Epithelial cell of alveolus of lung (primary cell): ENCODE measurements at places on chromosomes 7 and 10. TPM values are rescaled to one million over a fixed set of nuclear protein-coding genes. Genes with fewer than 3 reads are reported as not detected.

Gene LBX1
- total RNA-seq: not detected in 2 replicates

Gene CRPPA
- 0.48 and 0.78 TPM in 2 replicates for total RNA-seq

Gene CDK1
- total RNA-seq: 36.4 and 57.7 TPM in 2 replicates

Gene OPALIN
- total RNA-seq: not detected in 2 replicates

Gene MOGAT3
- not detected in 2 replicates for total RNA-seq

Gene ADAM12
- total RNA-seq: 3.4 and 8.1 TPM in 2 replicates

Gene SLC37A3
- 24.7 and 26.5 TPM in 2 replicates for total RNA-seq

Gene NYAP1
- 2.2 and 10.5 TPM in 2 replicates for total RNA-seq

Gene CTNNA3
- under 0.01 and 0.39 TPM in 2 replicates for total RNA-seq

Gene ZNF239
- total RNA-seq: 1.4 and 3.6 TPM in 2 replicates

Gene GAD2
- not detected in 2 replicates for total RNA-seq

Gene LRRC17
- total RNA-seq: 70.3 and 455 TPM in 2 replicates

Gene DIP2C
- 8.7 and 9.3 TPM in 2 replicates for total RNA-seq

Gene FGFR2
- 0.52 TPM in 1 of 2 replicates, not detected in the other for total RNA-seq

Gene CFTR
- total RNA-seq: 0.13 and 23.3 TPM in 2 replicates

Gene PIP
- total RNA-seq: not detected in 2 replicates

Gene STAG3
- 0.16 and 0.91 TPM in 2 replicates for total RNA-seq

Gene HOXA9
- 1.0 and 2.4 TPM in 2 replicates for total RNA-seq

Gene WNT8B
- total RNA-seq: not detected in 2 replicates

Gene IRF5
- total RNA-seq: 0.39 TPM in 1 of 2 replicates, not detected in the other

Gene GIMAP6
- total RNA-seq: 0.39 and 1.0 TPM in 2 replicates

Gene TET1
- total RNA-seq: 2.7 and 9.0 TPM in 2 replicates

Gene A1CF
- not detected in 2 replicates for total RNA-seq

Gene IGFBP1
- not detected in 2 replicates for total RNA-seq

Gene AKR1C8
- not detected in 2 replicates for total RNA-seq

Gene BLNK
- not detected in 2 replicates for total RNA-seq

Gene DLX6
- total RNA-seq: not detected in 2 replicates

Gene AFAP1L2
- total RNA-seq: 5.3 and 8.8 TPM in 2 replicates

Gene NKX1-2
- 0.26 TPM in 1 of 2 replicates, not detected in the other for total RNA-seq

Gene ADCYAP1R1
- not detected in 2 replicates for total RNA-seq

Gene ERCC6
- 4.9 and 7.3 TPM in 2 replicates for total RNA-seq

Gene AKR1C4
- total RNA-seq: not detected in 2 replicates

Gene RSPH10B2
- total RNA-seq: not detected in 2 replicates

Gene SYT15
- total RNA-seq: 0.13 and 0.24 TPM in 2 replicates

Gene PRF1
- not detected in 2 replicates for total RNA-seq

Gene LRRD1
- total RNA-seq: 0.26 and 0.56 TPM in 2 replicates

Gene UPK3B
- total RNA-seq: 0.91 TPM in 1 of 2 replicates, not detected in the other

Gene ZP3
- total RNA-seq: 0.72 and 2.1 TPM in 2 replicates

Gene TMEM184A
- total RNA-seq: 0.13 TPM in 1 of 2 replicates, not detected in the other

Gene ZNF736
- total RNA-seq: 4.4 and 9.0 TPM in 2 replicates

Gene TMEM270
- not detected in 2 replicates for total RNA-seq

Gene POM121L12
- not detected in 2 replicates for total RNA-seq
